ENCODE measurements at places on chromosomes 16 and 17. TPM values are rescaled to one million over a fixed set of nuclear protein-coding genes. Genes with fewer than 3 reads are reported as not detected.

The CCL1 gene
- total RNA-seq: not detected

The CLEC19A gene
- total RNA-seq: not detected

GRCh38 chr16:67184995-67185650, 1.4 kb upstream of the MATCAP1 start:
- DNase-seq: peak; percentile 80

- peak; percentile 84 for DNase-seq
Measured at GRCh38 chr16:67884684-67885083, at the start of gene NRN1L. Gene NRN1L, plus strand, starts transcription at chr16:67884885. Its CDS starts 19 bp downstream, at chr16:67884904.

DNA sequence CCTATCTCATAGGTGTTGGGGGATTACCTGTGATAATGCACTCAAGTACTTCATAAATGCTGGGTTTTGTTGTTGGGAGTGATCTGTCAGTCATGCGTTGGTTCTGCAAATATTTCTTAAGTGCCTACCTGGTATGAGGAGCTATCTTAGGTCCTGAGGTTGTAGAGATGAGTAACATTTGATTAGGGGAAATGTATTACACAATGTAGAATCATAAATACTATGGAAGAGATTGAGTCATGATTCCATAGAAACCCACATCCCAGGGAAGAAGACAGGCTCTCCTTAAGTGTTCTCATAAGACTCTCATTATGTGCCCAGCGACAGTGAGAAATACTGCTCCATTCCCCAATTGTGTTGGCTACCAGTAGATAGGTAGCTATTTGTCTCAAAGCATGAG, 240.1 kb downstream of the FTO start:
- no peak for DNase-seq

- no peak for DNase-seq
Measured at GRCh38 chr17:41153856-41154255, 4.2 kb upstream of the KRTAP4-5 start.

- no peak for DNase-seq
Measured at GRCh38 chr16:57604177-57604576, 24.3 kb upstream of the ADGRG1 start.

DNA sequence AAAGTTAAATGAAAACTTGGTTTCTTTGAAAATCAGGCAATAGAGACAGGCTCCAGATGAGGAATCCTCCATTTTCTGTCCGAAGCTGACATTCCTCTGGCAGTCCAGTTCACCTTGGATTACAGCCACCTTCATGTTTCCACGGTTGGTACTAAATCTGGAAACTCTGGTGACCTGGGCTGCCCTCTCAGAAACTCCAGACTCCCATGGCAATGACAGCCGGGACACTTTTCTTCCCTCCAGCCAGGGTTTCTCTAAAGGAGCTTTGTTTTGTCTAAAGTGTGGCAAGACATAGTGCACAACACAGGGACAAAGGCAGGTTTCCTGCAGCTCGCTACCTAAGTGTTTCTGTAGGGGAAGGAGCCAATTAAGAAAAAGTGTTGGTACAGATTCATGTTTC, 36.0 kb downstream of the CLUAP1 start:
- no peak for DNase-seq

Data from gastrocnemius medialis (tissue), 4 donors.